ENCODE measurements at places on chromosomes 4 and X.
A peak's percentile ranks its signal among the peaks of the same experiment; 100 is the strongest.

DNA sequence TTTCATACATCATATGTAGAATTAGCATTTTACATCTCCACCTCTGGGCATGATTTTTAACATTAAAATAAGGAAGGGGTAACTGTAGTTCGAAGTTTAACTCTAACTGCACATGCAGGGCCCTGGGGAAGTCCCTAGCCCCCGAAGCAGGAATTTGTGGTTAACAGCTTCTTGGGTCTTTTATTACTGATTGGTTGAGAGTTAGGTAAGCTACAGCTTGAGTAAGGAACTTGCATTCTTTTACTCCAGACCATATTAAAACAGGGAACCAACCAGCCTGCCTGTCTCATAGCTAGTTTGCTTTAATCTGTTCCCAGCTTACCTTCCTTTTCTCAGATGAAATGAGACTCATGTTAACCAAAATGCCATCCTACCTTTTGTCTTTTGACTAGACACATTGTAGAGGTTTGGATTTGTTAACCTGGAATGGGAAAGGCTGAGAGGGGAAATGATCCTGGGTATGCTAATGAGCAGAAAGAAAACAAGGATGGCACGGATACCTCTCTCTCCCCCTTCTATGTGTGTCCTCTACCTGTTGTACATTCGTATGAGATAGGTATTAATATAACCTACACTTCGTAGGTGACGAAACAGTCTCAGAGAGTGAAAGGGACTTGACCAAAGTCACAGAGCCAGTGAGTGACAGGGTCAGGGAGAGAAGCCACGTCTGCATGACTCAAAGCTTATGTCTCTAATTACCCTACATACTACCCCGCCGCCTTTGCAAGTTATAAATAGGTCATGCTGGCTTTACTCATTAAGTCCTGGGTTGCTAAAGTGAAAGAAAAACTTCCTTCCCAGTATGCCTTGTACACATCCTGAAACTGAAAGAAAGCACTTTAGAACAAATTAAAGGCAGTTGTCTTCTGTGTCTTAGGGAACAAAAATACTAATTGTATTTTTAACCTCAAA, 119.5 kb upstream of the AFF2 start:
- peaks cover 16% of the 10 kb centered on the region for H3K4me1 ChIP-seq
- no peaks in the 10 kb centered on the region for H3K27me3 ChIP-seq
- H3K36me3 ChIP-seq: peaks cover 4% of the 10 kb centered on the region
- no peak overlapping the region for H3K4me3 ChIP-seq

DNA sequence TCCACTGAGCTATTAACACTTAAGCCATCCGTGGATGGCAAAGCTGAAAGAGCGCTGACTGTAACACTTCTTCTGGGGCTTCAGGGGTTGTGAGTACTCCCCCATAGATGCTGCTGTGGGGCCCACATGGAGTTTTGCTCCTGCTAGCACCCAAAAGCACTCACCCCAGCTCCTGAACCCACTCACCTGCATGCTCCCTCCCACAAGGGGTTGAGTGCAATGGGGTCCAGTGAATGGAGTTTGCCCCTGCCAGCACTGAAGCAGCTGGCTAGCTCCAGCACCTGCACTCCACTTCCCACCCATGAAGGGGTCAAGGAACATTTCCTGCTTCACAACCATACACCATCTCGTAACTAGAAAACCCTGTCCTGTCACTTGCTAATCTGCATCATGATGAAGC, 78.9 kb downstream of the IL21 start:
- H3K27me3 ChIP-seq: no peaks in the 10 kb centered on the region
- no peak overlapping the region for H3K4me3 ChIP-seq
- H3K36me3 ChIP-seq: no peaks in the 10 kb centered on the region
- no peaks in the 10 kb centered on the region for H3K4me1 ChIP-seq
- no peak for DNase-seq
- no peak overlapping the region for H3K27ac ChIP-seq

GRCh38 chr4:29113960-29114359, 1606.2 kb upstream of the PCDH7 start:
- H3K27ac ChIP-seq: no peak overlapping the region
- no peak for DNase-seq
- H3K36me3 ChIP-seq: no peaks in the 10 kb centered on the region
- H3K4me1 ChIP-seq: no peaks in the 10 kb centered on the region
- H3K4me3 ChIP-seq: no peak overlapping the region

- no peaks in the 10 kb centered on the region for H3K4me1 ChIP-seq
- H3K36me3 ChIP-seq: no peaks in the 10 kb centered on the region
- no peak overlapping the region for H3K4me3 ChIP-seq
- H3K27me3 ChIP-seq: peaks cover 4% of the 10 kb centered on the region
Observed at GRCh38 chr4:23033796-23034195, 341.1 kb downstream of the GBA3 start.

GRCh38 chr4:140595065-140595464, 26.3 kb upstream of the UCP1 start:
- H3K36me3 ChIP-seq: no peaks in the 10 kb centered on the region
- H3K4me1 ChIP-seq: no peaks in the 10 kb centered on the region
- no peak overlapping the region for H3K27ac ChIP-seq
- peaks cover 45% of the 10 kb centered on the region for H3K27me3 ChIP-seq
- no peak for DNase-seq

DNA sequence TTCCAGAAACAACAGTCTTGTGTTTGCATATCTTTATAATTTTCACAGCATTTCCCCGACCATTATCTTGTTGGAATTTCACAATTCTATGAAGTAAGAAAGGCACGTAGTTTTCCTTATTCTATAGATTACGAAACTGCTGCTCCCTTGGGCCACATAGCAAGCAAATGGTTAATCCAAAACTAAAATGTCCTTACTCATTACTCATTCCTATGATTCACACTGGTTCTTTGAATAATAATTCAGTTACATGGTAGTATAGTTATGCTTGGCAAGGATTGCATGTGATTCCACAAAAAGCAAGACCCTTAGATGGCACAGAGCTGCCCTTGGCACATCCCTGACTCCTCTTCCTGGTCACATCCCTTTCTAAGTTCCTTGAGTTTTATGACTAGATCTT, 51.2 kb downstream of the OR13H1 start:
- DNase-seq: no peak
- H3K4me3 ChIP-seq: no peak overlapping the region
- H3K27ac ChIP-seq: no peak overlapping the region
- no peaks in the 10 kb centered on the region for H3K27me3 ChIP-seq
- no peaks in the 10 kb centered on the region for H3K36me3 ChIP-seq
- H3K4me1 ChIP-seq: no peaks in the 10 kb centered on the region

GRCh38 chr4:110414561-110414920, 61.4 kb upstream of the ENPEP start:
- DNase-seq: no peak
- peaks cover 20% of the 10 kb centered on the region for H3K4me1 ChIP-seq
- H3K27me3 ChIP-seq: peaks cover 16% of the 10 kb centered on the region

GRCh38 chr4:122163767-122164166, 11.6 kb downstream of the BLTP1 start:
- no peak overlapping the region for H3K4me3 ChIP-seq
- no peaks in the 10 kb centered on the region for H3K27me3 ChIP-seq
- no peak for DNase-seq

- H3K27me3 ChIP-seq: peaks cover 4% of the 10 kb centered on the region
- no peaks in the 10 kb centered on the region for H3K36me3 ChIP-seq
- H3K4me1 ChIP-seq: peaks cover 31% of the 10 kb centered on the region
Observed at GRCh38 chr4:110667670-110668069, 44.8 kb upstream of the PITX2 start.

- H3K36me3 ChIP-seq: no peaks in the 10 kb centered on the region
- H3K27me3 ChIP-seq: peaks cover 3% of the 10 kb centered on the region
Observed at GRCh38 chr4:183589461-183590099, 69.4 kb downstream of the RWDD4 start.

- H3K27ac ChIP-seq: no peak overlapping the region
- no peaks in the 10 kb centered on the region for H3K27me3 ChIP-seq
- no peaks in the 10 kb centered on the region for H3K36me3 ChIP-seq
- no peak for DNase-seq
Observed at GRCh38 chrX:104195489-104196084, 29.3 kb downstream of the FAM199X start.

GRCh38 chr4:65538571-65538970, 131.7 kb downstream of the EPHA5 start:
- H3K4me3 ChIP-seq: no peak overlapping the region
- H3K27me3 ChIP-seq: no peaks in the 10 kb centered on the region
- H3K27ac ChIP-seq: no peak overlapping the region
- no peaks in the 10 kb centered on the region for H3K36me3 ChIP-seq

GRCh38 chr4:10111067-10111801, 5.4 kb downstream of the WDR1 start:
- peaks cover 79% of the 10 kb centered on the region for H3K4me1 ChIP-seq
- no peaks in the 10 kb centered on the region for H3K27me3 ChIP-seq
- no peak for DNase-seq
- peaks cover 76% of the 10 kb centered on the region for H3K36me3 ChIP-seq
- no peak overlapping the region for H3K4me3 ChIP-seq

GRCh38 chrX:64204701-64205440, 637 bp downstream of the AMER1 start:
- peak overlapping the region; percentile 89 for H3K4me3 ChIP-seq
- peaks cover 3% of the 10 kb centered on the region for H3K36me3 ChIP-seq
- H3K4me1 ChIP-seq: peaks cover 40% of the 10 kb centered on the region
- DNase-seq: peak; percentile 38
- peak overlapping the region; percentile 16 for H3K27ac ChIP-seq
- peaks cover 5% of the 10 kb centered on the region for H3K27me3 ChIP-seq

- DNase-seq: no peak
- H3K36me3 ChIP-seq: no peaks in the 10 kb centered on the region
- no peak overlapping the region for H3K27ac ChIP-seq
- H3K4me3 ChIP-seq: no peak overlapping the region
- H3K27me3 ChIP-seq: no peaks in the 10 kb centered on the region
Observed at GRCh38 chr4:135065366-135065765, 863.8 kb upstream of the PABPC4L start.

DNA sequence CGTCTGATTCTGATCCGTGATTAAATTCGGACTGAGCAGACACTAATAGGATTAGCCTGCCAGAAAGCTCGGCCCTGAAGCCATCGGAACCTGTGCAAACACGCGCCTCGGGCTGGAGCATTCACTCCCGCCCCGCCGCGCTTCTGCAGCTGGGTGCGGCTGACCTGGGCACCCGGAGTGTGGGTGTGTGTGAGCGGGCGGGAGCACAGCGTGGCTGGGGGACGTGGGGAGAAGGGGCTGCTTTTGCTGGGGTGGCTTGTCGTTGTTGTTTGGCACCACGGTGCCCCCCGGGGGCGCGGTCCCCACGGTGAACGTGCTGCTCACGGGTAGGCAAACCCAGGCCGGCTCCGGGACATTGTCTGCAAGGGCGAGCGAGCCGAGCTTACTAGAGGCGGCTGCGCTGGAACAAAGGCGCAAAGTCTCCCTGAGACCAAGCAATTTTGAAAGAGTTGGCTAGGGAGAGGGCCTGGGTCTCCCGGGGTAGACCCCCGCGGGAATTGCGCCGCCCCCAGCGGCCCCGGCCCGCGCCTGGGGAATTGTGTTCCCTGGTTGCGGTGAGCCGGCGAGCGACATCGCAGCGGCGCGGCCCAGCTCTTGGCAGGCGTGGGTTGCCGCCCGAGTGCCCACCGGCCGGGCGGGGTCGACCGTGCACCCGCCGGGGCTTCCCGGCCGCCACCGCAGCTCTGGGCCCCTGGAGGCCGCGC, 1.4 kb downstream of the MAMLD1 start:
- peak overlapping the region; percentile 78 for H3K4me3 ChIP-seq
- no peaks in the 10 kb centered on the region for H3K36me3 ChIP-seq
- peak; percentile 31 for DNase-seq
- peaks cover 17% of the 10 kb centered on the region for H3K4me1 ChIP-seq
- H3K27ac ChIP-seq: no peak overlapping the region

DNA sequence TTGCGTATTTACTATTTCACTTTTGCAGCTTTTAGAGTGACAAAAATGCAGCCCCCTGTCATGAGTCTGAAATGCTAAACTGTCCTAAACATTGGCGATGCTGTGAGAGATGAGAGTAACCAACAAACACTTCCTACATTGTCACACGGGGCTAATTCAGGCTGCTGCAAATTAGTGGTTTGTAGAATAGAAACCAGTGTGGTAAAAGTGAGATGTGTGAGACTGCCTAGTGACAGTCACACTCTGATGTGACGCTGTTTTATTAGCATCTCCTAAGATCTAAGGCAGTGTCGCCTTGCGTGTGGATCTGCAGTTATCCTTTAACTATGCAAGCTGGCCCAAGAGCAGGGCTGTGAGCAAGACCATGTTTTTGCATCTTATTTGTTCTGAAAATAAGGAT, 800.2 kb upstream of the TENM3 start:
- no peak overlapping the region for H3K27ac ChIP-seq
- DNase-seq: no peak
- peaks cover 6% of the 10 kb centered on the region for H3K4me1 ChIP-seq
- peaks cover 4% of the 10 kb centered on the region for H3K27me3 ChIP-seq

- no peaks in the 10 kb centered on the region for H3K36me3 ChIP-seq
- peaks cover 31% of the 10 kb centered on the region for H3K4me1 ChIP-seq
- H3K4me3 ChIP-seq: no peak overlapping the region
- H3K27me3 ChIP-seq: no peaks in the 10 kb centered on the region
- H3K27ac ChIP-seq: no peak overlapping the region
- DNase-seq: peak; percentile 36
Observed at GRCh38 chr4:152247271-152247975, 288.5 kb downstream of the FBXW7 start.

GRCh38 chr4:86556791-86557415, 37.2 kb upstream of the PTPN13 start:
- DNase-seq: no peak
- H3K27me3 ChIP-seq: peaks cover 2% of the 10 kb centered on the region
- H3K36me3 ChIP-seq: no peaks in the 10 kb centered on the region
- peak overlapping the region; percentile 84 for H3K27ac ChIP-seq
- H3K4me3 ChIP-seq: peak overlapping the region; percentile 38

DNA sequence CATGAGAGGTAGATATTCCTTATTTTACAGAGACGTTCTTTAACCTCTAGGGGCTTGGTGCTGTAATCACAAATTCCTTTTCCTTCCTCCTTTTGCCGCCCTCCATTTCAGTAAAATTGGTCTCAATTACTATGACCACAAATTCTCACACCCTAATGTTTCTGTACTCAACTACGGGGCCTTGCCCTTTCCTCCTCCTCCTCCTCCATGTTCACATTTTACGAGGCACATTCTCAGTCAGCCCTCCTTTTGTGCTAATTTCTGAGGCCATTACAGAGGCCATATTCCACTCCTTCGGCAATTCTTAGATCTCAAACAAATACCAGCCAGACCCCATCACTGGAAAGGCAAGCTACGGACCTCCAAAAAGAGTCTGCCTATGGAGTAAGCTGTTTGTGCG, 92.1 kb downstream of the SH3KBP1 start:
- no peak for DNase-seq
- peaks cover 28% of the 10 kb centered on the region for H3K4me1 ChIP-seq
- peak overlapping the region; percentile 8 for H3K4me3 ChIP-seq
- H3K27me3 ChIP-seq: peaks cover 2% of the 10 kb centered on the region

- H3K27ac ChIP-seq: no peak overlapping the region
- no peak for DNase-seq
- no peaks in the 10 kb centered on the region for H3K36me3 ChIP-seq
- no peak overlapping the region for H3K4me3 ChIP-seq
- H3K27me3 ChIP-seq: no peaks in the 10 kb centered on the region
- H3K4me1 ChIP-seq: peaks cover 6% of the 10 kb centered on the region
Observed at GRCh38 chrX:46380148-46380752, 165.0 kb downstream of the ZNF674 start.

DNA sequence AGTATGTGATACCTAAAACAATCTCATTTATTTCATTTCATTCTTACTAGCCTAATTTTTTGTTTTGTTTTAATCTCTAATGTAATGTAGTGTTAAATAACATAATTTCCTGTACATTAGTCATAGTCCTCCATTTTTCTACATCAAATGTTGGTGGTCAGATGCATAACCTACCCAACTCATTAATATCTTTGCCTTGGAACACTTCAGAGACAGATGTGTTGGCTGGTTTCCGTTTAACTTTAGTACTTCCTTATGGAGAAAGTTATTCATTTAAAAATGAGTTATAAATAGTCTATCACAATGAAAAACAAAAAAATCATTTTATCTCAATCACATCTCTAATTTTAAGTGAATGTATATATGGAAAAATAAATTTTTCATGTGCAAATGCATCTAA, 190.2 kb downstream of the ANTXR2 start:
- peaks cover 10% of the 10 kb centered on the region for H3K4me1 ChIP-seq
- H3K36me3 ChIP-seq: no peaks in the 10 kb centered on the region
- H3K27me3 ChIP-seq: no peaks in the 10 kb centered on the region
- no peak overlapping the region for H3K4me3 ChIP-seq
- DNase-seq: no peak

Measured in nephron progenitor cell (in vitro differentiated cells).